ENCODE measurements at places on chromosomes 2 and 18.

- no peak for DNase-seq
Measured at GRCh38 chr2:26568076-26568890, 72.9 kb downstream of the CIB4 start.

DNA sequence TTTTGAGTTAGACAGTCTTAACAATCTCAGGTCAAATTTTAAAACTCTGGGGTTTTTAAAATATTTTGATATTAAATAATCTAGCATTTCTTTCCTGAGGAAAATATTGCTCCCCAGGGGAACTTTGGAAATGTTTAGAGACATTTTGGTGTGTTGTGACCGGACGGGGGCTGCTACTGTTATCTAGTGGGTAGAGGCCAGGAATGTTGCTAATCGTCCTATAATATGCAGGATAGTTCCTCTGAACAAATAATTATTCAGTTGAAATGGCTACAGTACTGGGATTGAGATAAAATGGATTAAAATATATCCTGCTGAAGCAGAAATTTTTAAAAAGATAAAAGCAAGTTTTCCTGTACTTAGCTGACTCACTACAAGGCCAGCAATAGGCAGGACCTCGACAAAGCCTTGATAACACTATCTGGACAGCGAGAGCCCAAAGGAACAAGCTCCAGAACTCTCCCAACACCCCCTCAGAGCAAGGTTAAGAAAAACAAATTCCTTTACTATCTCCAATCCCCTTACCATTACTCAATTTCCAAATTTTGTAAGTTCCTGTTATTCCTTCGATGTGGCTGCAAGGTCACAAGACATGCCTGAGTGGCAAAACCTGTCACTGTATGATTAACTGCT is 1407.4 kb downstream of the SUCLG1 start:
- DNase-seq, result no peak

DNA sequence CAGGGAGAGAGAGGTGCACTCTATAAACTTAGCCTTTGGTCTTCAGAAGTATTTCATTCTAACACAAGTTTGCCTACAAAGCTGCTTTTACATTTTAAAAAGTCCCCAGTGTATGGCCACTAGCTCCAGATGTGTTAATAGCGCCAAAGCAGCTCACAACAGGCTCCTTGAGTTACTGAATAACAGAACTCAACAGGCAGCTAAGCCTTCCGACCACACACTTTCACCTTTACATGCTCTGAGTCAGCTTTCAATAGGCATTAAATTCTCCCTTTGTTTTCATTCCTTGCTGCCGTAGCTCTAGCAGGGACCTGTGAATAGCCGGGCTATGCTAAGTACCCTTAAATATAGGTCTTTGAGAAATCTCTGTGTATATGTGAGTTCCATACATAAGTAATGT is 262.8 kb upstream of the PARD3B start:
- DNase-seq, result no peak

DNA sequence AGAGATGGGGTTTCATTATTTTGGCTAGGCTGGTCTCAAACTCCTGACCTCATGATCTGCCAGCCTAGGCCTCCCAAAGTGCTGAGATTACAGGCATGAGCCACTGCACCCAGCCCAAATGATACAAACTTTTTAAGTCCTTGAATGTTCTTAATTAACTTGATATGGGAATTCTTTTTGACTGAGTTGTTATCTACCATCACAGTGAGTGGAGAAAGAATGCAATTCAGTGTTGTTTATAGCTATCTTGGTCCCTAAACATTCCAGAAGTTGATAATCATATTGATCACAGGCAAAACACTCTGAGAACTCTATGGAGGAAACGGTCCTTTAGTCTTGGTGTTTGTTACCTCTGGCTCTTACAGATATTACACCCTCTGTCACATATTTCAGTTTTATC is 1072.5 kb downstream of the SUCLG1 start:
- no peak for DNase-seq

GRCh38 chr2:173673640-173674039 is 291.5 kb downstream of the SP3 start:
- no peak for DNase-seq

- no peak for DNase-seq
Measured at GRCh38 chr2:207531032-207531952, 1.5 kb downstream of the CREB1 start.

DNA sequence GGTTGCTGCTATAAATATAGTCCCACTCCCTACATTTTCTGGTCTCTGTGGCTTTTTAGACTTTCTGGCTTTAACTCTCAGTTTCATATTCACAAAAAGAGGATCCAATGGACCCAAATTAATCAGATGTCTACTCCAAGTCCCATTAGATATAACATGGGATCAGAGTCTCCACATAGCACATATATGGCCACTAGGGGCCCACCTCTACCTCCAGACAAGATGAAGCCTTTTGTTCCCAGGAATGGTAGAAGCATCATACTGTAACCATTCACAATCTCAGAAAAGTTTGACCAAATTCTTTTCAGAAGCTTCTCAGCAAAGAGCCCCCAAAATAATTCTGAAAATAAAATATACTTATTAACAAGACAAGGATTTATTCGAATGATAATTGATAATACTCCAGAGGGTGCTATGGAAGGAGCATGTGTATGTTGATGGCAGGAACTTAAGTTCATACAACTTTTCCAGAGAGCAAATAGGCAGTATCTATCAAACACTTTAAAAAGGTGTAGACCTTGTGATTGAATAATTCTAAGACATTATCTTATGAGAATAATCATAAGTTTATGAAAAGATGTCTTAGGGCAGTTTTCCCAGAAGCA is 382.3 kb upstream of the CRIM1 start:
- no peak for DNase-seq

- DNase-seq, result no peak
Measured at GRCh38 chr2:217064234-217065011, 204.6 kb upstream of the TNP1 start.

- DNase-seq, result no peak
Measured at GRCh38 chr2:74847070-74847858, 13.3 kb downstream of the HK2 start.

GRCh38 chr18:61896757-61897156 is 4.0 kb upstream of the RNF152 start:
- no peak for DNase-seq

GRCh38 chr2:23148342-23148741 is 236.6 kb upstream of the KLHL29 start:
- DNase-seq, result no peak

DNA sequence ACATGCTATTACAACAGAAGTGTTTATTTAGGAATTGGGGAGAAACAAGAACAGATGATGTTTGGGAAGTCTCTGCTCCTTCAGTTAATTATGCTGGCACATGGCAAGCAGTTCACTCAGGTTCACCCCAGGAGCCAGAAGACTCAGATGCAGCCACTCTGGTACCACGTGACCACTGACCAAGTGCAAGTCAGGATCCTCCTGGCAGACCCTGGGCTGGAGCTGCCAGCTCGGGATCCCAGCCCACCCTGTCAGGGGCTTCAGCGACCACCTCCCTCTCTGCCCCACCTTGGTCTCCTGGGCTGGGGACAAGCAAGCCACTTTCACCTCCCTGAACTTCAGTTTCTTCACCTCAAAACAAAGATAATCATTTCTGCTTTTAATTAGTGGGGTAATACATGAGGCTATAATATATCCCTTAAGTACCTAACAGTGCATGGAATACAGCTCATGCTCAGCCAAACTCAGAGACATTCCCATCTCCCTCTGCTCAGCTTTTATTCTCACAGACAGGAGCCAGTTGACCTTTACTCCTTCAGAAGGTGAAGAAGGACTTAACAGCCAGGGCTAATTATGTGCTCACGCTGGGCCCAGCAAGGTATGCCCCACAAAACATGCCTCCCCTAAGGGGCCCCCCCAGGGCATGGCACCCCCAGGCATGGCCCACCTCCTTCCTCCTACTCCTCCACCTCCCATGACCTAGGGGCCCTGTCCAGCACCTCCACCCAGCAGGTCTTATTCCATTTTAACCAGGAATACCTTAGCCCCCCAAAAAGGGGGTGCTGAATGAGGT is 11.8 kb downstream of the CRACDL start:
- DNase-seq, result no peak

DNA sequence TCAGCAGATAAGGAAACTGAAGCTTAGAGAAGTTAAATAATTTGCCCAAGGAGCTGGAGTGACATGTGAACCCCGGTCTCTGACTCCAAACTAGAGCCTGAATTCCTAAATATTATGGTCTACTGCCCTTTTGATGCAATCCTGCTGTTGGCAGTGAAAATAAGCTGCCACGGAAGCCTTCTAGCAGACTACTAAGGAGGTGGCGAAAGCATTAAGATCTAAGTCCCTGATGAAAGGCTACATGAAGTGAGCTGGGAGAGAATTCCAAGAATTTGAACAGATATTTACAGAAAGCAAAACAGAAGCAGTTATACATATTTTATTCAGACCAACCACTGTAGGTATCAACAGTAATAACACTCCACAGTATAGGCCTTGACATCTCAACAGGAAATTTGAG is 28.1 kb downstream of the TRMT61B start:
- DNase-seq, result no peak

DNA sequence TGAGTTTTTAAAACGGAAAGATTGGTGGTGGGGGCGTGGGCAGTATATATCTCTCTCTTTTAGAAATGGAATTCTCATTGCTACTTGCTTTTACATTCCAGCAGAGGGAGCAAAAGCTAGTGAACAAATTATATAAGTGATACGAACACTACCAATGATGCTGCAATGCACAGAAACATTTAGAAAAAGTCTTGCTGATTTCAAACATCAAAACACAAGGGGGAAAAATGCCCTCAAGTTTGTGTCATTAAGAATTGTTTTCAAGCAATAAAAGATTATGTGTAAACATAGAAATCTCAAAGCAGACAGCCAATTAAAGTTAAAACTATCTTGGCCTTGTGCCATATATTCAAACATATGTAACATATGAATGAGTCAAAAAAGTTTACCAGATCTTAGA is 296.3 kb upstream of the KCNJ3 start:
- DNase-seq, result no peak

DNA sequence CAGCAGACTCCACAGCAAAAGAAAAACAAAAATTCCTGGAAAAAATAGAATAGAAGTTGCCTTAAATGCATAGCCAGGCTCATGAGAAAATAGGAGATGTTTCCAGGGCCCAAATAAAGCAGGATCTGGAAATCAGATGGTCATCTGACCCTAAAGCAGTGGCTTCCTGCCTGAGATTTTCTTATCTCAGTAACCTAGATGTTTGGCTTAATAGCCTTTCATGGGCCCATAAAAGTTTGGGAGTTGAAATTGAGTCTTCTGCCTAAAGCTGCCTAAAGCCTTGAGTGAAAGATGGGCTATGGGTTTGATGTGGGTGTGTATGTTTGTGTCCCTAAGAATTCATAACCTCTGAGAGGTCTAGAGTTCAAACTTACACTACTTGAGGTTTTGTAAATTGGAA is 149.1 kb downstream of the ANTXR1 start:
- no peak for DNase-seq

DNA sequence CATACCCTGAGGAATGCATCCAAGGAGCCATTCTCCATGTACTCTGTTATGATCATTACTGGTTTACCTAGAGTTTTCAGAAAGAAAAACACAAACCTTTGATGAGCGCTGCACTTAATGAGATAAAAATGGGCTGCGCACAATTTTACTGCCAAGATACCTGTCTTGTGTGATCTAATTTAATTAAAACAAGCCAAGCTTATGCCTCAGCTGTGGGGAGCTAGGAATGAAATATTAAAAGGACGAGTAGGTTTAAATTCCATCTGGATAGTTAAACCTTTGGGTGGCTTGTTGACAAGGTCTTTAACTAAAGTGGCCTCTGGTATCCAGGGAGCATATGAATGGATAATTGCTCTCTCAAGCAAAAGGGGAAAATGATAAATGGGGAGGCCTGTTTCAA is 135.0 kb downstream of the EPHA4 start:
- no peak for DNase-seq

GRCh38 chr18:26017929-26018328 is 72.5 kb downstream of the SS18 start:
- no peak for DNase-seq

GRCh38 chr2:12486205-12487118 is 230.3 kb upstream of the TRIB2 start:
- DNase-seq, result no peak

DNA sequence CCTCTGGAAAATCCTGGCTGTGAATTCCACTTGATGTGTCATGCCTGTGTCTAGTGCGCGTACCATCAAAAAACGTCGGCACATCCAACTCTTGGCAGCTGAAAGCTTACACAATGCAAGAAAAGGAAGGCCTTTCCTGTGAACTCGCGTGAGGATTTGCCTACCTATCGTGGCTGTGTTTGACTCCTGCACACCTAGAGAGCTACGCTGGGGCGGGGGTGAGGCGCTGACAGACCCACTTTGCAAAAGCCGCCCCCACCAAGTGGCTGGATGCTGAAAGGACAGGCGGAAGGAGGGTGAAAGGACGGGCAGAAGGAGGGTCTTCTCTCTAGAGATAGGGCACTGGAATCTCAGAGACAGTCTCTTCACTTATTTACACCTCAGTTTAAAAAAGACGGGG is 270.1 kb downstream of the EIPR1 start:
- DNase-seq, result no peak

DNA sequence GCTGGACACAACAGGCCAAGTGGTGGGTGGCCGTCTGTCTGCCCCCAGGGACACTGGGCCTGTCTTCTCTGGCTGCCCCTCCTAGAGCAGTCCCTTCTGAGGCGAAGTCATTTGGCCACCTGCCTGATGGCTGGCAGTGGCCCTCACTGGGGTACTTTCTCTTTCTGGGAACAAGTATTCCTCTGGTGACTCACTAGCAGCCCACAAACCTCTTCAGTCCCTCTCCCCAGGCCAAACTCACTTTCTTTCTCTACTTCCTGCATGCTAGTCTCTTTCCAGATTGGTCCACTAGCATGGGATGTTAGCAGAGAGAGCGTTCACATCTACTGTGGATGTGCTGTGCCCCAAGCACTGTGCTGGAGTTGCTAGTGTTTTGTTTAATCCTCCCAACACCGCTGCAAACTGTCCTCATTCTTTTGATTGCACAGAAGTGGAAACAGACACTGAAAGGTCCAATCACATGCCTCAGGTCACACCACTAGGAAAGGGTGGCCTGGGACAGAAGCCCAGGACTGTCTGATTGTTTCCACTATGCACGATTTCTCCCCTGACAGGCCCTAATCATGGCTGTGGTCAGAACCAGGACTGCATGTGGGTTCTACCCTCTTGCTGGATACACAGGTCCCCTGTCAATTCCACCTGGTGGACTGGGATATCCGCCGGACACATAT is 5.2 kb downstream of the DYSF start:
- no peak for DNase-seq

GRCh38 chr2:31028417-31028816 is 109.8 kb downstream of the GALNT14 start:
- no peak for DNase-seq

DNA sequence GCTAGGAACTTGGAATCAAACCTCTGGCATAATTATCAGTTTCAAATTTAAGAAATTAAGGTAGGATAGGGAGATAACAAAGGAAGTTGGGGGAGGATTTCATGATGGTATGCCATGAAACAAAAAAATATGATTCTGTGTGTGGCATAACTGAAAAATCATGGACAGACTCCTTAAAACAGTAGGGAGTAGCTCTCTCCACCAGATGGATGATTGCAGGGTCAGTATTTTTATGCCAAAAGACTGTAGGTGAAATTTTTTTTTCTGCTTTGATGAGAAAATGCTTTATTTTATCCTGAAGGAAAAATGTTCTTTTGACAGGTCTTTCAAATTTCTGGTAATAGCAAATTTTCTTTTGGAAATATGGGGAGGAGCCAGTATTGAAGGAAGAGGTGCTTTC is 94.3 kb downstream of the TRABD2A start:
- DNase-seq, result no peak

- DNase-seq, result peak; percentile 29
Measured at GRCh38 chr2:54722641-54723040, 821 bp upstream of the EML6 start.

GRCh38 chr2:160397530-160397865 is 96.1 kb downstream of the RBMS1 start:
- no peak for DNase-seq

- DNase-seq, result no peak
Measured at GRCh38 chr18:36409779-36410178, 112.3 kb downstream of the FHOD3 start.
